ENCODE measurements at places on chromosomes 1 and 21.

DNA sequence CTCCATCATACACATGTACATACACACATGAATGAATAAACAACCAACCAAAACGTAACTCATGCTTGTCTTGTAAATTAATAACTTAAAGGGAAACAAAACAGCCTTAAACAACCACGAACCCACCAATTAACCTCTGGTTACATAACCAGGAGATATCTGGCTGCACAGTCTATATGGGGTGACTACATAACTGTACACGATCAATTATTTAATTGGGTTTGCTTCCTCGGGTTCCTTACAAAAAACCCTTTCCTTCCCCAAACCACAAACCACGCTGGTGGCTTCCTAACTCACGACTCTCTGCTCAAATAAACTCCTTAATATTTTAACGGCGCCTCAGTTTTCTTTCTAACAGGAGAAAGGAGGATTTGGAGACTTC lies 744 bp downstream of the ZNF670 start:
- H3K27me3 ChIP-seq, result no peaks in the 10 kb centered on the region
- H3K4me1 ChIP-seq, result peaks cover 21% of the 10 kb centered on the region
- H3K27ac ChIP-seq, result peak overlapping the region; percentile 83
- H3K4me3 ChIP-seq, result peak overlapping the region; percentile 82
- peaks cover 17% of the 10 kb centered on the region for H3K36me3 ChIP-seq

GRCh38 chr1:14259191-14259757 lies 339.2 kb upstream of the KAZN start:
- H3K4me3 ChIP-seq, result no peak overlapping the region
- no peaks in the 10 kb centered on the region for H3K36me3 ChIP-seq
- H3K27me3 ChIP-seq, result no peaks in the 10 kb centered on the region
- H3K27ac ChIP-seq, result no peak overlapping the region

DNA sequence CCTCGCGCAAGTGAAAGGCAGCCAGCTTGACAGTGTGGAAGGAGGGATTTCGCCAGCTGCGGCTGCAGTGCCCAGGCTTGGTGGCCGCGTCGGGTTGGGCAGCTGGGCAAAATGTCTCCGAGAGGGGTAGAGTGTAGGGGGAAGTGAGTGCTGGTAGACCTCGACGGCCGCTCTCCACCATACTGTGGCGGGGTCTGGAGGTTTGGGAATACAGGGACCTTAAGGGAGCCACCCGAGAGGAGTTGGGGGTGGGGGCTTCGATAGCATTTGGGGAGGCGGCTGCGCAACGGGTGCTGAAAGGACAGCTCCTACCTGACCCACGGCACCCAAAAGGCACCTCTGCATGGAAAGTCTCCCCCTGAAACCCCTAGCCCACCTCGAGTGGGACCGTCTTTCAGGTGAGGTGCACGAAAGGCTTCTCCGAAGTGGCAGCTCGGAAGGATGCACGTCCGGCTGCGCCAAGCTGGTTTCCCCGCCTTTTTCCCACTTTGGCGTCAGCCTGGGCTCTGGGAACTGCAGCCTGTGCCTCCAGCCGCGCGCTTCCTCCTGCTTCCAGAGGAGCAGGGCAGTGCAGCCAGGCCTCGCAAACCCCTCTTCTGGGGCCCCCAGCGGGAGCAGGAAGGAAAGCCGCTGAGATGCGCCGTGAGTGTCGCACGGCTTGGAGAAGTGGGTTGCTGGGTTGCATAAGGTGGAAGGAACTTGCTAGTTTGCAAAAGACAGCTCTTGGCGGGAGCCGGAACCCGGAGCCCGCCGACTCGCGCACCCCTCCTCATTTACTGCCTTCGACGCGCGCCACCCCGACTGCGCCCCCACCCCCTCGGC lies 531 bp upstream of the HMGN2 start:
- peaks cover 49% of the 10 kb centered on the region for H3K4me1 ChIP-seq
- DNase-seq, result peak; percentile 70
- H3K27ac ChIP-seq, result peak overlapping the region; percentile 90
- peaks cover 59% of the 10 kb centered on the region for H3K36me3 ChIP-seq
- peak overlapping the region; percentile 72 for H3K4me3 ChIP-seq

DNA sequence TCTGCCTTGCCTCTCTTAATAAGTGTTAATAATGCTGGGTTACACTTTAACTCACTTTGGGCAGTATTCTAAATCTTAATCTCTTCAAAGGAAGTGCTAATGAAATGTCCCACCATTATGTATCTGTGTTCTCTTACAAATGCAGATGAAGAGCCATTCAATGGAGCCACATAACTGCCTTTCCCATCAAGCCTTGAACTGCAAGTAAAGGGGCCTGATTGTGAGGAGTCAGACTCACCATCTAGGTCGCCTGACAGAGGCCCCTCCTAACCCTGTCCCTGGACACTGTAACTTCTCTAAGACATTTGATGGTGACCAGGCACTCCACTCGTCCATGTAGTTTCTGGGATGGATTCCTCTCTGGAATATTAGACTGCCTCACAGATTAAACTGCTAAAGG lies 329.4 kb downstream of the KIF26B start:
- H3K4me3 ChIP-seq, result no peak overlapping the region
- no peak for DNase-seq
- H3K36me3 ChIP-seq, result no peaks in the 10 kb centered on the region
- H3K27ac ChIP-seq, result no peak overlapping the region
- no peaks in the 10 kb centered on the region for H3K27me3 ChIP-seq

DNA sequence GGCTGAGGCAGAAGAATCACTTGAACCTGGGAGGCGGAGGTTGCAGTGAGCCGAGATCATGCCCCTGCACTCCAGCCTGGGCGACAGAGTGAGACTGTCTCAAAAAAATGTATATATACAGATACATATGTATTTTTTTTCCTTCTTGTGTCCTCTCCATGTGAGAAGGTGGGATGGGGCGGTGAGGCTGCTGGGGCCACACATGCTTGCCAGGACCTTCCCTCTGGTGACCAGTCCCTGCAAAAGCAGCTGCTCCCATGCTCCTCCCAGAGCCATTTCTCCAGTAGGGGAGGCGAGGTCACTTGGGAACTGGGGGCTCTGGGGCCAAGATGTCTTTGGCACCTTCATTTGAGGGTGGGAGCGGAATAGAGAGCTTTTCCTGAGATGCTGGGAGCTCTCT lies 74.9 kb downstream of the PIK3CD start:
- peaks cover 93% of the 10 kb centered on the region for H3K36me3 ChIP-seq
- H3K4me3 ChIP-seq, result no peak overlapping the region
- no peaks in the 10 kb centered on the region for H3K27me3 ChIP-seq
- no peak overlapping the region for H3K27ac ChIP-seq
- no peak for DNase-seq

DNA sequence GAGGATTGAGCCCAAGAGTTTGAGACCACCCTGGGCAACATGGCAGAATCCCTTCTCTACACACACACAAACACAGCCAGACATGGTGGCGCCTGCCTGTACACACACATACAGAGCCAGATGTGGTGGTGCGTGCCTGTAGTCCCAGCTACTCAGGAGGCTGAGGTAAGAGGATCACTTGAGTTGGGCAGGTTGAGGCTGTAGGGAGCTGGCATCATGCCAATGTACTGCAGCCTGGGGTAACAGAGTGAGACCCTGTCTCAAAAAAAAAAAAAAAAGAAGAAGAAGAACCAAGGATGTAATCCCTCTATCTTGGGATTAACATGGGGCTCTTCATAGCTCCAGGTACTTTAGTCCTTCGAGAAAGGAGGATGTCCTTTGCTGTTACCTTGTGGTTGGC lies 29.4 kb upstream of the PIGV start:
- H3K27ac ChIP-seq, result no peak overlapping the region
- H3K36me3 ChIP-seq, result peaks cover 98% of the 10 kb centered on the region
- no peaks in the 10 kb centered on the region for H3K4me1 ChIP-seq
- H3K4me3 ChIP-seq, result no peak overlapping the region
- no peaks in the 10 kb centered on the region for H3K27me3 ChIP-seq
- no peak for DNase-seq

GRCh38 chr1:3629561-3630160 lies 4.8 kb downstream of the TPRG1L start:
- no peaks in the 10 kb centered on the region for H3K27me3 ChIP-seq
- peaks cover 10% of the 10 kb centered on the region for H3K4me1 ChIP-seq
- DNase-seq, result no peak
- no peak overlapping the region for H3K27ac ChIP-seq
- H3K4me3 ChIP-seq, result no peak overlapping the region
- H3K36me3 ChIP-seq, result peaks cover 73% of the 10 kb centered on the region

DNA sequence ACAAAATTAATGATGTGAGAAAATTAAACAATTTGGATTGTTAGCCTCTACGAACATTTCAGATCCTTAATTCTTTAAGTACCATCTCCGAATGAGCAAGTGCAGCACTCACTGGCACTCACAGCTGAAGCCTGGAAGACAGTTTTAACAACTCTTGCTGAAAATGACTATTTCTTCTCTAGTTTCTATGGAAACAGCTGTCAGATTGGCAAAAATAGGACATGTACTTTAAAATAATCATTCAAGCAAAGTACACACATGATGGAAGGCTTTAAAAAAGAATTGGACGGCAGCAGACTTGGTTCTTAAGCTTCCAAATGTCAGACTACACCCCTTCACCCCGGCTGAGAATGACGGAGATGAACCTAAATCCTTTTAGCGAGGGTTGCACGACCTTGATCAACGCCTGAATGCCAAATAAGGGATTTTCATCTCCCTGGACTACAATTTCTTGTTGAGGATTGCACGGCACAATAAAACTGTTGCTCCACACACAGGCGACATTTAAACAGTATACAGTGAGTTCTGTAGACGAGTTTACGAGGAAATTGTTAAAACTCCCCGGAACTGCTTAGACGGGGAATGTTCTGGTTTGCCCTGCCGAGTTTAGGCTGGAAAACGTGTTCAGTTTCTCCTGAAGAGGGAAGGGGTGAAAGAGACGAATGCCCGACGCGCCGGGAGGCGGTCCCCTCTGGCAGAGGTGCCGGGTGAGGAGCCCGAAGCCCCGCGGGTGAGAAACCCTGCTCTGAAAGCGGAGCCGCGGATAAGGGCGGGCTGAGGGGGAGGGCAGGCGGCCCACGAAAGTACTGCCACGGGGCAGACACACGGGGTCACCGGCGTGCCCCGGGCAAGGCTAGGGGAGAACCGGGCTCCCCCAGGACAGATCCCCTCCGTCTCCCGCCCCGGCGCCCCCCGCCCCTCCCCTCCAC lies 671 bp downstream of the OMA1 start:
- DNase-seq, result peak; percentile 83
- peak overlapping the region; percentile 93 for H3K27ac ChIP-seq
- H3K27me3 ChIP-seq, result no peaks in the 10 kb centered on the region
- peaks cover 21% of the 10 kb centered on the region for H3K4me1 ChIP-seq
- H3K36me3 ChIP-seq, result no peaks in the 10 kb centered on the region

GRCh38 chr1:239841631-239842030 lies 250.1 kb upstream of the FMN2 start:
- DNase-seq, result no peak
- H3K4me1 ChIP-seq, result no peaks in the 10 kb centered on the region

- H3K4me1 ChIP-seq, result no peaks in the 10 kb centered on the region
- H3K36me3 ChIP-seq, result no peaks in the 10 kb centered on the region
- peaks cover 26% of the 10 kb centered on the region for H3K27me3 ChIP-seq
- DNase-seq, result no peak
- H3K27ac ChIP-seq, result no peak overlapping the region
Observed at GRCh38 chr1:203182387-203182953, 4.0 kb downstream of the CHI3L1 start.

DNA sequence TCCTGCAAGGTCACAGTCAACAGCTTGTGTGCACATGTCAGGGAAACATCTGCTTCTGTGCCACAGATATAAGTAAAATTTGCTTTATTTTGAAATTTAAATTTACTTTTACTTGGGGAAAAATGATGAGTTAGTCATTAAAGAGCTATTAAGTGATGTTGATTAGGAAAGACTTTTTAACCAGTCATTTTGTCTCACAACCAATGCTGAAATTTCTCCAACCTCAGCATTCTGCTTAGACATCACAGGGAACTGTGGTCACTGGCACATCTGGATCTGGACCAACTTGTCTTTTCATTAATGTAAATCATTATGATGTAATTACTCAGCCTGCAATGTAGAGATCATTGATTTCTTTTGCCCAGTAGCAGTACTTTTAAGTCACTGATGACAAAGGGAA lies 301.0 kb downstream of the TTLL7 start:
- DNase-seq, result no peak
- no peaks in the 10 kb centered on the region for H3K36me3 ChIP-seq
- no peaks in the 10 kb centered on the region for H3K27me3 ChIP-seq
- peaks cover 43% of the 10 kb centered on the region for H3K4me1 ChIP-seq
- H3K27ac ChIP-seq, result no peak overlapping the region

DNA sequence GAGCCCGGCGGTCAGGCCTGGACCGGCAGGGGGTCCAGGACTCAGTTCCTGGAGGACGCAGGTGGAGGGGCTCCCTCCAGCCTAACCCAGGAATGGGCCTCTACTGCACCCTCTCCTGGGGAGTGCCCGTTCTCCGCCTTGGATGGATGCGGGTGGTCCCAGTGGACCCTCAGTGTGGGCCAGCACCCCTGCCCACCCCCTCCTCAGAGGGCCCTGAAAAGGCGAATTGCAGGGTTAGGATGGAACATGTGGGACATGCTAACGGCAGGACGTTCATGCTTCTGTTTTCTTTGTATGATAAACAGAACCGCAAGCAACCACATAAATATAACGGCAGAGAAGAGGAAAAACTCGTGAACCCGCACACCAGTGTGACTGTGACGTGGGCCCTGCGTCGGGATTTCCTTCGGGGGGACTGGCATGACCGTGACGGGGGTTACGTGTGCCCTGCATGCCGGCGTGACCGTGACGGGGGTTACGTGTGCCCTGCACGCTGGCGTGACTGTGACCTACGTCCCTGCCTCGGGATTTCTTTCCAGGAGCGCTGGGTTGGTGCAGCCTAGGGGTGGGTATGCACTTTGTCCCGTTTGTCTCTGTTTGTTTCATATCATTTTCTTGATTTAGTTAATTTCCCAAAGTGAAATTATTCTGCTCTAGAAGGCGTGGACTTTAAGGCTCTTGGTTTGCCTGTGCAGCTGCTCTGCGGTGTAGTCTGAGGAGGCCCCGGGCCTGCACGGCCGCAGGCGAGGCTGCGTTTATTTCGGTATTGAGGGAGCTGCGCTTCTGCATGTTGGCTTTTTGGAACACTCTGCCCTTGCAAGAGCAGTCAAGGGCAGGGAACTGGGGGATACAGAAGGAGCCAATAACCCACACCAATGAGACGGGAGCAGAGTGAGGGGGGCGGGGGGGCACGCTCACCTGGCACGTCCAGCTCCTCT lies 3.1 kb downstream of the FTCD start:
- H3K4me1 ChIP-seq, result no peaks in the 10 kb centered on the region
- H3K4me3 ChIP-seq, result no peak overlapping the region
- H3K27me3 ChIP-seq, result no peaks in the 10 kb centered on the region
- no peak overlapping the region for H3K27ac ChIP-seq
- no peak for DNase-seq

All from DND-41 (cell line).